ENCODE measurements at places on chromosomes 16 and 17.
A peak's percentile ranks its signal among the peaks of the same experiment; 100 is the strongest.

GRCh38 chr17:40344421-40345160 is 19.9 kb downstream of the GJD3 start:
- DNase-seq = no peak

DNA sequence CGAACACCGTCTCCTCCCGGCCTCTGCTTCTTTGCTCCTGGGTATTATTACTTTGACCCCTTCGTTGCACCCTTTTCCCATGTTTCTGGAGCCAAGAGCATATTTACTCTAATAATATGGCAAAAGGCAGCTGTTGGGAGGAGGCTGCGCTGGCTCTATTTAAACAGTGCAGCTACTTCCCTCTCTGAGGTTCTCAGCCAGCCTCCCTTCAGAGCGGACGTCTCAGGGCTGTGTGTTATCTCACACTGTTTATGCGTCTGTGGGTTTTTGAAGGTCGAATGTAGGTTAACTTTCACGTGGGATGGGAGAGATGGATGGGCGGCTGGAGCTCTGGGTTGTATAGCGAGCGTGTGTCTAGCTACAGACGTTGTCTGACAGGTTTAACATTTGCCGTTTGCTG is 45.3 kb downstream of the COX4I1 start:
- DNase-seq = no peak

DNA sequence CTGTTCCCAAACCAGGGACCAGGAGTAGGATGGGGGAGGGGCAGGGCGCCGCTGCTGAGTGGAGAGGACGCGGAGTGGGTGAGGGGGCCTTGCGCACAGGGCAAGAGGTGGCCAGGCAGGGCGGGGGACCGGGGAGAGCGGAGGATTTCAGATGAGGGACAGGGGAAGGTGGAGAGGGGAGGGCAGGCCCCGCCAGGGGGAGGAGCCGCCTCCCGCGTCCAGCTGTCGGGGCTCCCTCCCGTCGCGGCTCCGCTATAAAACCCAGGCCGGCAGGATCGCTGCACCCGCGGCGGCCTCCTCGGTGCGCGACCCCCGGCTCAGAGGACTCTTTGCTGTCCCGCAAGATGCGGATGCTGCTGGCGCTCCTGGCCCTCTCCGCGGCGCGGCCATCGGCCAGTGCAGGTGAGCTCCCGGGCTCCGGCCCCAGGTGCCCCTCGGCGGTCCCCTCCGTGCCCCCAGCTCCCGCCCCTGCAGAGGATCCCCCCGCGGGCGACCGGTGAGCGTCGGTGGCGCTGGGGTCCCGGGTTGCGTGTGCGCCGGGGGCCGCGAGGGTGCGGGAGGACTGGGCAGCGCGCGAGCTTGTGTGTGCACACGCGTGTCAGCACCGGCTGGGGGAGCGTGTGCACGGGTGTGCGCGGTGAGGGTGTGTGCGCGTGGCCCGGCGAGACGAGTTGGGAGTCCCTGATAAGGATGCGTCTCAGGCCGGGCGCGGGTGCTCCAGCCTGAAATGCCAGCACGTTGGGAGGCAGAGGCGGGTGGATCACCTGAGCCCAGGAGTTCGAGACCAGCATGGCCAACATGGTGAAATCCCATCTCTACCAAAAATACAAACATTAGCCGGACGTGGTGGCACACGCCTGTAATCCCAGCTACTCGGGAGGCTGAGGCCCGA is at the start of gene CA4:
Gene CA4 (plus strand): TSS at position 283 of the 892 bp plus-strand sequence. CDS start 62 bp downstream, at position 345.
- no peak for DNase-seq

DNA sequence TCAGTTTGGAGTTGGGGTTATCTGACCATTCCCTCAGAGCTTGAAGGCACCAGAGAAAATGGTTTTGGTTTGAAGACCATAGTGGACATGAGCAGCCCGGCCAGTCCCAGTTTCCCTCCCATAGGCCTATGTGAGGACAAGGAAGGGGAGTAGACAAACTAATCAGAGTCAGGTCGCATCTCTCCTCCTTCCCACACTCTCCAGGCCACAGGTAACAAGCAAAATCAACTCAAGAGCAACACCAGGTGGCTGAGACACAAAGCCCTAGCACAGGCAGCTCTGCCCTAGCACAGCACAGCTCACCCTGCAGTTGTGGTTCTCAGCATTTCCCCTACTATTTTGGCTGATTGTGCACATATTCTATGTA is 7.2 kb downstream of the SUPT4H1 start:
- no peak for DNase-seq

- DNase-seq = no peak
These were observed 20.3 kb upstream of the MC1R start for GRCh38 chr16:89898201-89898967.

DNA sequence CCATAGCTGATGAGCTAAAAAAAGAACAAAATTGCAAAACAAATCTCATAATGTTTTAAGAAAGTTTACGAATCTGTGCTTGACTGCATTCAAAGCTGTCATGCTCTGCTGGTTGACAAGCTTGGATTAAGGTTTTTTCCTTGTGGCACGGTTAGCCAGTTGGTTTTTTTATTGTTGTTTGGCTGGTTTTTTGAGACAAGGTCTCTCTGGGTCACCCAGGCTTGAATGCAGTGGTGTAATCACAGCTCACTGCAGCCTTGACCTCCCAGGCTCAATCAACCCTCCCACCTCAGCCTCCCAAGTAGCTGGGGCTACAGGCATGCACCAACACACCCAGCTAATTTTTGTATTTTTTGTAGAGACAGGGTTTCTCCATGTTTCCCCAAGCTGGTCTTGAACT is 45.7 kb downstream of the PHKB start:
- DNase-seq = no peak

DNA sequence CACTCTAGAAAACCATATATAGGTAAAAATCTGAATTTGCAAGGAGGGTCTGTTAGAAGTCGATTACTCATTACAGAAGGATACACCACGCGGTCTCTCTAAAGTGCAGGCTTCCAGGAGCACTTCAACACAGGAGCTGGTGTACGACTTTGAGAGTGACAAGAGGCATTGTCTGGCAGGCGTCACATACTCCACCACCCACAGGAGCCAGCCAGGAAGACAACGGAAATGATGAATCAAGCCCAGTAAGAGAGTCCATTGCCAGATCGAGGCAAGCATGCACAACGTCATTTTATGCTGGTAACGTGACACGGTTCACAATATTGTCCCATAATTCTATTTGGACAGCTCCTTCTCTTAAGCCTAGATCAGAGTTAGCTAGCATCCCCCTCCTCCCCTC is 15.0 kb upstream of the CACNG4 start:
- no peak for DNase-seq

GRCh38 chr16:64440421-64440831 is 681.4 kb downstream of the CDH11 start:
- DNase-seq = no peak

GRCh38 chr17:73091770-73092522 is 542 bp downstream of the SLC39A11 start:
- no peak for DNase-seq

GRCh38 chr16:81937305-81938038 is 73.8 kb downstream of the SDR42E1 start:
- DNase-seq = no peak

- DNase-seq = no peak
These were observed 43.4 kb upstream of the ZC3H18 start for GRCh38 chr16:88526906-88527185.

- DNase-seq = no peak
These were observed 6.0 kb downstream of the CPSF4L start for GRCh38 chr17:73255671-73256181.

DNA sequence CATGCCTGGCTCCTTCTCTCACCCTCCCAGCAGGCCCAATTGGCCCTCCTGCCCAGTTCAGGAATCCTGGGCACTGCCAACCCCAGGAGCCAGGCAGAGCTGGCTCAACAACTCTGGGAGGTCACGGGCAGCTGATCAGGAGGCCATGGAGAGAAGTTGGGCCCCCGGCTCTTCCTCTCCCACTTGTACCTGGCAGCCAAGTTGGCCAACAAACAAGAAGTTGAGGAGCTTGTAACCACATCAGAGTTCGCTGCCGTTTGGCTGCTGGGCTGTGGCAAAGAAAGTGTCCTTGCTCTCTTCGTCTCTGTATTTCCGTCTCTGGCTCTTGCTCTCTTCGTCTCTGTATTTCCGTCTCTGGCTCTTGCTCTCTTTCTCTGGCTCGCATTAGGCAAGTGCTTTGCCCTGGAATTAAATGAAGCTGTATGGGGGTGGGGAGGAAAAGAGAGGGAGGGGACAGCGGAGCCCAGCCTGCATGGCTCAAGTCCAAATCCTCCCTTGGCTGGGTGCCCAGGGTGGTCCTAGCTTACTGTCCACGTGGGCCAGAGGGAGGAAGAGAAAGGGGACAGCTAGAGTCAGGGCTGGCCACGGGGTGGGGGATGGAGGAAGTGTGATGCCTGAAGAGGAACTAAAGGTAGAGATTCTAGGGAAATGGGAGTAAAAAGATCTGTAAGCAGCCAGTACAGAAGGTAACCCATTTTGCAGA is 7.8 kb upstream of the TMEM132E start:
- no peak for DNase-seq

- DNase-seq = peak; percentile 93
These were observed at the start of gene ACTG1 for GRCh38 chr17:81512562-81513371. Gene ACTG1 (minus strand): TSS chr17:81512799. CDS start chr17:81512354, 445 bp downstream.

- no peak for DNase-seq
These were observed 41.7 kb downstream of the PEMT start for GRCh38 chr17:17549732-17550366.

- no peak for DNase-seq
These were observed 292.7 kb downstream of the HAPSTR1 start for GRCh38 chr16:9384141-9384540.

DNA sequence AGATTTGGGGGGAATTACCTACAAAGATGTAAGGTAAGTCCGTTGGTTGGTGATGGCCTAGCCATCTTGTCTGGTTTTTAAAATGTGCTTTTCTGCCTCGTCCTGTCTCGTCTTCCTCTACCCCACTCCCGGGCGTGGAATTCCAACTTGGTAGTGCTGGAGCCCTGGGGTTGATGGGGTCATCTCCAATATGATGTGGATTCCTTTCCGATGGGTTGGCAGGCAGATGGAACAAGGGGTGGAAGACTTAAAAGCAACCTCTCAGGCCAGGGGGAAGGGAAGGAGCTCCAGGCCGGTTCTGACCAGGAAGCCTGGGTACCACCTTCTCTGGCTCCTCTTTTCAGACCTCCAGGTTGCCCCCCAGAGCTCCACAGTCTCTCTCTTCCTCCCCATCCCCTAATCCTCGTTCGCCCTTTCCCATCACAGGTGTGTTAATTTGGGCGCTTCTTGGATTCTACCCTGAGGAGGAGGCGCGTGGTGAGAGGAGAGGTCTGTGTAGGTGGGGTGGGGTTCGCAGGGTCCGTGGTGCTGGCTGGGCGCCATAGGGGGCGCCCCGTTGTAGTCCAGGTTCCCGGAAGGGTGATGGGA is 5.1 kb upstream of the HOXB2 start:
- DNase-seq = no peak

DNA sequence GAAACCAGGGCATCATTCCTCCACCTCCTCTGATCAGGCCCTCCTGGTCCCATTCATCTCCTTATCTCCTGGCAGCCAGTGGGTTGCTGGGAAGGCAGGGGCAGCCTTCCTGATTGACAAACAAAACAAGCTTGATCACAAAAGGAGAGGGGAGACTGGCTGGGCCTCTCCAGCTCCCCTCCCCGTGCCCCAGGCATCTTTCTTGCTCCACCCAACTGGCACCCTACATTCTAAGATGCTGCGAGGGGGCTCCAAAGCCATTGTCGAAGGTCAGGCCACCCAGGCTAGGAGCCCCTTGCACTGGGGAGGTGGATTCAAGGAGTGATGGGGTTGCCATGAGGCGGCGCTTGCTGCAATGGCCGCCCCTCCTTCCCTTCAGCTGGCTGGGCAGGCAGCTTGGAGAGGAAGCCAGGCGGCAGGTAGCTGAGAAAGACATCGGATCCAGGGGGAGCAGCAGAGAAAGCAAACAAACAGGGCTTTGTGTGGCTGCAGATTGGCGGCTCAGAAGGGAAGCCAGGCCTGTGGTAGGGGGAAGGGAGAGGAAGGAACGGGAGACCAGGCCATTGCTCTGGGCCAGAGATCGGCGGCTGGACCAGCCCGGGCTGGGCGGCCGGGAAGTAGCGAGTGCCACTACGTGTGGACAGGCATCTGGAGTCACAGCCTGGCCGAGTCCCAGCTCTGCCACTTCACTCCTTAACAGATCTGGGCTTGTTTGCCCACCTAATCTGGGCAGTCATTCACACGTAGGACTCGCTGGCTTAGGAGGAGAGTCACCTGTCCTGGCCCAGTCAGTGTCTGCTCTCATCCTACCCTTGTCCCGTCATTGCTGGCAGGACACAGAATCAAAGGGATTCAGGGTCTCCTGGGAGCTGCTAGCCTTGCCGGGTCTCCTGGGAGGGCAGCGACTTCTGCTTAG is 12.3 kb downstream of the RAI1 start:
- no peak for DNase-seq

- DNase-seq = no peak
These were observed 16.3 kb upstream of the MYO15B start for GRCh38 chr17:75571197-75571884.

- no peak for DNase-seq
These were observed 97.1 kb downstream of the SHISA9 start for GRCh38 chr16:12998361-12999085.

DNA sequence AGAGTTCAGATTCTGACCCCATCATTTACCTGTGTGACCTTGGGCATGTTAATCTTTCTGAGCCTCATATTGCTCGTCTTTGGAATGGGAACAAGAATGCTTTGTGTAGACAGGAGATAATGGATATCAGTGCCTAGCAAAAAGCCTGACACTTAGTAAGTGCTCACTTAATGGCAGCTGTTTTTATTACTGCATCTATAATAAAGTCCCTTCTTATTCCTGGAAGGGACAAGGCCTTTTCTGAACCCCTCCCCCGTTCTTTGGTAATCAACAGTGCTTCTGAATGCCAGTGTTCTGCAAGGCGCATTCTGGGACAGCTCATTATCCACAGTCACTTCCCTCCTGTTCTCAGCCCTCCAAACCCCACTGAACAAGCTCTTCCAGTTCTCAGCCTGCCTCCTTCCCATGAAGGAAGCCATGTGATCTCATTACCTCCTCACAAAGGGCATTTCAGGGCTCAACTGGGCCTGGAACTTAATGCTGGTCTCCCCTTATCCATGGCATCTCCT is 25.1 kb upstream of the SUPT4H1 start:
- no peak for DNase-seq

DNA sequence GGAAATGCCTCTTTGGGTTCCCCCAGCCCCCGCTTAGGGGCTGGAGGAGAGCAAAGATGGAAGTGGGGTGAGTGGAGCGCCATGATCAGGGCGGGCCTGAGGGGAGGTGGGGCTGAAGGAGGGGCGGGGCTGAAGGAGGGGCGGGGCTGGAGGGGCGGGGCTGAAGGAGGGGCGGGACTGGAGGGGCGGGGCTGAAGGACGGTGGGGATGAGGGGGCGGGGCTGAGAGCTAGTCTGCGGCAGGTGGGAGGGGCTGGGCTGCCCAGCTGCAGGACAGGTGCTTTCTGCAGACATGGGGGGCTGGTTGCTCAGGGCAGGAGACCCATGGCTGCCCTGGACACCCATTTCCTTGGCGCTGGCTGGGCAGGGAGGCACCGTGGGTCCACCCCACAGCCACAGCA is 39.1 kb upstream of the PABPN1L start:
- no peak for DNase-seq

- DNase-seq = no peak
These were observed 37.6 kb upstream of the CBFA2T3 start for GRCh38 chr16:89014403-89015230.

- no peak for DNase-seq
These were observed 24.9 kb downstream of the BAHCC1 start for GRCh38 chr17:81419886-81420768.

All from stimulated activated CD4-positive, alpha-beta T cell treated with anti-CD3 and anti-CD28 coated beads, TNF-alpha, amount 100 ng/mL, for 1 hour (primary cell).